ENCODE measurements at places on chromosomes 3 and 15.

GRCh38 chr3:32093204-32093603 is 13.2 kb upstream of the GPD1L start:
- no peak for DNase-seq

- DNase-seq: no peak
Observed at GRCh38 chr3:114400371-114400770, 106.5 kb downstream of the TIGIT start.

DNA sequence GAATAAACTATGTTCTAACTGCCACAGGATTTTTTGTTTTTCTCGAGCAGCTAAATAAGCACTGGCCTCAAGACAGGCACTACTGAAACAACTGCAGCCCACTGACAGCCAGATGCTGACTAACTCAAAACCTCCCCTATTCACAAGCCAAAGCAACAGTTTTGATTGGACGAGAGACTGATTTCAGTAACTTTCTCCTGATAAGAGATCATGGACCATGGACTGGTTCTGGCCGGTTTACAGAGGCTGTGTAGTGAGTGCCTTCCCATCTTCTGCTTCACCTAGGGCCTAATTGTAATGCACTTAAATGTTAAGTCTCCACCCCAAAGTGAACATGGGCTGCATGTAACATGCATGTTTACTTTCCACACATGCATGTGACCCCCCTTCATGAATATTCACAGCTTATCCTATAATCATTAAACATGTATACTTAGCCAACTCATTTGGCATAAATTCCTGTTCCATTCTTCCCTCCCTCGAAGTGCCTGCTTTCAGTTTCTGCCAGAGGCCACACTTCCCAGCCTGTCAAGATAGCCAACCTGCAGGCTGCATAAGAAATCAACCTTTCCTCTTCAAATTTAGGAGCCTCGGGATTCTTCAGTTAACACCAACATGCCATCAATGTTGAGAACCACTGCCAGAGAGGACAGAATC is 108.2 kb downstream of the ULK4 start:
- no peak for DNase-seq

DNA sequence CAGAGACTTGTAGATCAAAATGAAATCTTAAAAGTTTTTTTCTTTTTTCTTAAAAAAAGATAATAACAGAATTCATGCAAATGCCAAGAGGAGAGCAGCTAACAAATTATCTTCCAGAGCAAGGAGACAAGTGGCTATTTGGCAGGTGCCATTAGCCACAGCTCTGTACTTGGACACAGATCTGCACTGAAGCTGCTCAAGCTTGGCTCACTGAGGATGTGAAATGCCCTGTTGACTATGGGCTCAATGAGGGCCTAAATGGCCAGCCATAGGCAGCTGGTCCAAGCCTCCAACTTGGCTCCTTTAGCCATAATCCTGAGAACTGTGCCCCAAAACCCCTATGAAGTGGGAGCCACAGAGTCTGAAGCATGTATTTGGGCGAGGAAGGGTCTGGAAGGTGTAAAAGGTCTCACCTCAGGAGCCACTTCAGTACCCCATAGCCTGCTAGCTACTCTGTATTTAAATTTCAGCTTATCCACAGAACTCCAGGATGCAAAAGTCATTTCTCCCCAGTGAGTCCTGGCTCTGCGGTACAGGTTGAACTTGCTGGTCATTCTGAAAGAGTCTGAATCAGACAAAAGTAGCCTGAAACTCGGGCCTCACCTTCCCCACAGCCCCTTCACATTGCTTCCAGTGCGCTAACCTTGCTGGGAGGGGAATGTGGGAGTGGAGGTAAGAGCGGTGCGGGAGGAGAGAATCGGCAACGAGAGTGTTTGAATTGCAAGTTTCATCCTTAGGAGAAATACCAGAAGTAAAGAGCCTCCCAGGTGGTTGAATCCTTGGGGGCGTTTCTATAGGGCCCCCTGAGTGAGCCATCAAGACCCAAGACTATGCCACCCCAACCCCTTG is 48.0 kb downstream of the ZIC4 start:
- DNase-seq: no peak

DNA sequence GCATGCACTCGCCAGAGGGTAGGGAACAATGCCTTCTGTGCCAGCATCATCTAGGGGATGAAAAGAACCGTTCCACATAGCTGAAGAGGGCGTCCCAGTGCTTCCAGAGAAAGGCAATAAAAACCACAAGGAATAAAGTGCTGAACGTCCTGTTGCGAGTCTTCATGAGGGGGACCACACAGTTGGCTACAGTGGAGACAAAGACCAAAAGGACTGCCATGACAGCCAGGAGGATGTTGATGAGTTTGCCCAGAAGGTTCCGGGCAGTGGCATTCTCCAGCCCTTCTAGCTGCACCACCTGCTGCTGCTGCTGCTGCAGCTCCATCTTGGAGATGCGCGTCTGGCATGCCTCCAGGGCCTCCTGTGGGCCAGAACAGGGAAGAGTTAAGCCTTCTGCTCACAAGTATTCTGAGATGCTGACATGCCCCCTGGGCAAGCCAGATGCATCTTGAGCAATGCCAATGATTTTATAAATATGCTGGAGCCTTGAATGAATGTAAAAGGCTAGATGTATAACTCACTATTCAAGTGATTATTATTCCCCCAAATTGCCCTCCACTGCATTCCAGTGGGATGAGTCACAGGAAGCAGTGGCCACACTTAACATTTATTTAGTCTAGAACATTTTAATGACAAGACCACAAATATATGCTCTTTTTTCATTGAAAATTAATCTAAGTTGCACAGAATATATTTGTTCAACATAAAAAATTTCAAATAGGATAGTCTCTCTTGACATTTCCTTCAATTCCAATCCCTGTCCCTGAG is 45.1 kb upstream of the PLXND1 start:
- no peak for DNase-seq

DNA sequence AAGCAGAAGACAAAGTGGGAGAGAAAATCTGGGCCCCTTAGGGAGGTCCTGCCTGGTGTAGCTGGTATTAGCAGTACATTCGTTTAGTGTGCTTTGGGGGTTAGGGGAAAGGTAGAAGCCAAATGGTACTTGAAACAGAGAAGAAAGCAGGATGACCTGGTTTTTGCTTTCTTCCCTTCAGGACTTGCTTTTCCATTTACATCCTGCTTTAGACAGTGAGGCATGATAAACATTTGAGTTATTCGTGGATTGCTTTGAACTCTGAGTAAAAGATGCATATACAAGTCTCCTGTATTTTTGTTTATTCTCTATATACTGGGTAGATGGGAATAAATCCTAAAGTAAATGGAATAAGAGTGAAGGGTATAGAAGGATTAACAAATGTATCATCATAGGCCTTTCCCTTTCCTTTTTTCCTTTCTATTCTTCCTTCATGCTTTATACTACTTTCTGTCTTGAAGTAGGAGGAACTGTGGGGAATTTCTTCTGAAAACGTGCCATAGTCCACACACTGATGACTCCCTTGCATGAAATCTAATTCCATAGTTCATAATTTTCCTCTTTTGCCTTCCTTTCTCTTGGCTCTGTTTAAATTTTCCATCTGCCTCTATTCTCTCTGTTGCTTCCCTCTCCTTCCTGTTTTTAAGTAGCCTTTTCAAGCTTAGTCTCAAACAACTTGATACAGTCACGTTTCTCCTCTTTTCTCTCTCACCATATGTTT is 139.5 kb upstream of the RBMS3 start:
- no peak for DNase-seq

GRCh38 chr3:42526616-42527367 is 24.3 kb downstream of the VIPR1 start:
- DNase-seq: peak; percentile 19

DNA sequence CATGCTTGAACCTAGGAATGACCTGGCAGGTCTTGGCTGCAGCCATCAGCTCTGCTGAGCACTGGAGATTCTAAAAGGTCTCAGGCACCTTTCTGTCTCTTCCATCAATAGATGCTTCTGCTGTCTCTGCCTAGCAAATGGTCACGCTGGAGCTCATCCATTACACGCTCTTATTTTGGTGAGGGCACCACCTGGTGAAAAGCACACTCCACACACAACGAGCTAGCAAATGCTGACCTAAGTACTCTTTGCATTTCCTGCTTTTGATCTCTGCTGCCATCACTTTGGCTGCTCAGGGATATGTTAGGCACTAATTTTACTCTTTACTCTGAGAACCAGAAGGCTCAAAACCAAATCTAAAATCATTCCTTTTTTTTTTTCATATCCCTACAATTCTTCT is 91.3 kb downstream of the RAB11A start:
- DNase-seq: no peak
